ENCODE measurements at places on chromosomes 3 and 15.

- peak; percentile 44 for DNase-seq
Observed at GRCh38 chr3:114383875-114384557, 90.2 kb downstream of the TIGIT start.

DNA sequence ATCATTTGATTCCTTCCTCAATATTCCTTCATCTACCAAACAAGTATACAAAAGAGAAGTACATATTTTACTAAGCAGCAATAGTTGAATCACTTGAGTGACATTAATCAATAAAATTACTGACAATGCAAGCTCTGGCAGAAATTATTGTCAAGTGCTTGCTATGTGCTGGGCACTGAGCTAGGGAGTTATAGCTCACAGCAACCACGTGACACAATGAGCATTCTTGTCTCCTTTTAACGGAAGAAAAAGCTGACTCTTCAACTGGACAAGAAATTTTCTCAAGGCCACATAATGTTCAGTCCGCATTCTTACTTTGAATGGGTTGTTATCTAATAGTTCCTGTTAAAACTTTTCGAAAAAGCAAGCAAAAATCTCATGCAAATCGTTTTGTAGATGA is 500.1 kb downstream of the PYDC2 start:
- no peak for DNase-seq

- no peak for DNase-seq
Observed at GRCh38 chr3:78140866-78141265, 1101.0 kb downstream of the ROBO2 start.

GRCh38 chr3:186978712-186979111 is 48.4 kb downstream of the ST6GAL1 start:
- no peak for DNase-seq

All from naive B cell (primary cell).